ENCODE measurements at places on chromosomes 7 and 10. TPM values are rescaled to one million over a fixed set of nuclear protein-coding genes. Genes with fewer than 3 reads are reported as not detected.

RINT1 gene
- 22.9 TPM for total RNA-seq

ZNF394 gene
- total RNA-seq = 48.5 TPM

RET gene
- total RNA-seq = 0.18 TPM

TMEM139 gene
- 0.89 TPM for total RNA-seq

POLR1F gene
- 26.9 TPM for total RNA-seq

SLC13A4 gene
- total RNA-seq = not detected

All from T-helper 2 cell treated with Interferon-gamma antibody and Interleukin-4, amounts not matched to agents 100 ng/mL and 5 ng/mL, for 36 hours (primary cell).